Central memory CD8-positive, alpha-beta T cell (primary cell): ENCODE measurements at places on chromosomes 1 and 21.

DNA sequence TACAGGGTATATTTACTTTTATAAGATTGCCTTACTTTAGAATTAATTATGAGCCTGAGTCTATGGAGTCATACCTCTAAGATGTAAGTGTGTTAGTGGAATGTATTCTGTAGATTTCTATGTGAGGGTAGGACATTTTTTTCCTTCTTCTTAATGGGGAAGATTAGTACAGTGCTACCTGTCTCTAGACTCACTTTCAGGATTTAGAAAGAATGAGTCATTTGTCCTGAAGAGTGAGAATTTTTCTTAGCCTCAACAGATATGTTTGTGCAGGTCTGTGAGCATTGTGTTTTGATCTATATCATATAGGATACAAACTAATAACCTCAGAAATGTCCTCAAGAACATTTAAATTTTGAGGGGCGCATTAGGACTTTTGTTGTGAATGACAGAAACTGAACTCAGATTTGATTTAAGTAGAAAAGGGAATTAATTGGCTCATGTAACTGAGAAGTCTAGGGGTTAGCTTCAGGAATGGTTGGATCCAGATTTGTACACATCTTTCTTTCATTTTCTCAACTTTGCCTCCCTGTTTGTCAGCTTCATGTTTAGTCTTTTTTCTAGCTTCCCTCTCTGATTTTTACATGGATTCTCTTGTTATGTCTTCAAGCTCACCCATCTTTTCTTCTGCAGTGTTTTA lies 45.3 kb downstream of the TTC3 start:
- H3K4me3 ChIP-seq, result no peak overlapping the region
- H3K27me3 ChIP-seq, result no peaks in the 10 kb centered on the region

DNA sequence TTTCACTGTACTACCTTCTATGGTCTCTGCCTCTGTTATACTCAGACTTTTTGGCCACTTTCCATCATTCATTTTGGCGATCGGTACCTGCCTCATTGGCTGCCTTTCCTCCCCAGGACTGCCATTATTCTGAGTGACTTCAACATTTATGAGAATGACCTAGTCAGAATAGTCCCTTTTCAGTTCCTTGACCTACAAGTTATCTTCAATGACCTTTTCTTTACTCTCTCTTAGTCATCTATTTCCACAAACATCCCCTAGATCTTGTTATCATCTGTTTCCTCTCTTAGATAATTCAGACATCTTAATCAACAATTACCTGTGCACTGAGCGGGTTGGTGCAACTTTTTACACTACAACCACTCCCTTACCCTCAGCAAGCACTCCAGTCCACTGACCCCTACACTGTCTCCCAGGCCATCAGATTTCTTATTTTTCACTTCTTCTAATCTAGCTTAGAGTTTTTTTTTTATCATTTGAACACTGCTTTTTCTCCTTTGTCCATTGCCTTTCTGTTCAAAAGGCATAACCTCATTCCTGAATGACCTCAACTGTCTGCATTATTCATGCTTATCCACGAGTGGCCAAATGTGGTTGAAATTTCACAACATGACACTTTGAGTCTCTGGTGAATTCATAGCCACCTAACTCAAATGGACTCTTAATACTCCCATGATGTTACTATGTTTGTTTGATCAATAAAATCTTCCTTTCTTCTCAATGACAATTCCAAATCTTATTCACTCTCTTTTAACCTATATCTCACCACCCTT lies 112.7 kb downstream of the HMCN1 start:
- no peaks in the 10 kb centered on the region for H3K27me3 ChIP-seq
- no peak overlapping the region for H3K27ac ChIP-seq
- no peak for DNase-seq
- no peaks in the 10 kb centered on the region for H3K36me3 ChIP-seq

DNA sequence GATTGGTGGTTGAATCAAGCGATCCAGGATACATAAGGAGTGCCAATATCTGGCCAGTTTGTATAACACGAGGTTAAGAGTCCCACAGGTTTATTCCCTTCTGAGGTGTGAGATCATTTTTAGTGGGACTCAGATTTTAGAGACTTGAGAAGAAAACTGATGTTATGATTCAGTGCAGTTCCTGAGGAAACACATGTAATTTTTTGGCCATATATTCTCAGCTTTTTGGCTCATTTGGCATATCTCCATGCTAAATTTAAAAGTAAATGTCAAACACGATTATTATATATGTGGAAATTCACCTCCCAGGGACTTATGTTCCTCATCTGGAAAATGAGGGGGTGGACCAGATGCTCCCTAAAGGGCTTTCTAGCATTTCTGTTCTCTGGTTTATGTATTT lies 39.2 kb upstream of the SERBP1 start:
- H3K27me3 ChIP-seq, result no peaks in the 10 kb centered on the region
- no peak for DNase-seq
- H3K4me1 ChIP-seq, result no peaks in the 10 kb centered on the region

- H3K4me3 ChIP-seq, result no peak overlapping the region
- no peaks in the 10 kb centered on the region for H3K4me1 ChIP-seq
- H3K27me3 ChIP-seq, result no peaks in the 10 kb centered on the region
- H3K36me3 ChIP-seq, result no peaks in the 10 kb centered on the region
- DNase-seq, result no peak
Measured at GRCh38 chr1:75992312-75992711, 60.1 kb upstream of the ASB17 start.

DNA sequence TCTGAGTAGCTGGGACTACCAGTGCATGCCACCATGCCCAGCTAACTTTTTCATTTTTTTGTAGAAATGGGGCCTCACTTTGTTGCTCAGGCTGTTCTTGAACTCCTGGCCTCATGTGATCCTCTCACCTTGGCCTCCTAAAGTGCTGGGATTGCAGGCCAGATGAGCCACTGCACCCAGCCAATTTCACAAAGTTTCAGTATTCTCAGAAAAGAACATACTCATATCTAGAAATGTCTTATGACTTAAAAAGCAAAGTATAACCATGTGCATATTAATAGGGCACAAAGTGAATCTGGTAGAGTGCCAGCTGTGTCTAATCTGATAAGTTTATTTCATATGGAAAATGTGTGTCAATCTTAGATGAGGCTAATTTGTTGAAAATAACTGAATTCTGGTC lies 87.5 kb upstream of the CACYBP start:
- H3K27me3 ChIP-seq, result no peaks in the 10 kb centered on the region
- H3K4me3 ChIP-seq, result no peak overlapping the region
- DNase-seq, result no peak
- peaks cover 5% of the 10 kb centered on the region for H3K36me3 ChIP-seq
- H3K4me1 ChIP-seq, result peaks cover 11% of the 10 kb centered on the region

GRCh38 chr1:75338616-75339483 lies 204.7 kb downstream of the LHX8 start:
- DNase-seq, result no peak
- no peaks in the 10 kb centered on the region for H3K27me3 ChIP-seq
- H3K36me3 ChIP-seq, result no peaks in the 10 kb centered on the region

DNA sequence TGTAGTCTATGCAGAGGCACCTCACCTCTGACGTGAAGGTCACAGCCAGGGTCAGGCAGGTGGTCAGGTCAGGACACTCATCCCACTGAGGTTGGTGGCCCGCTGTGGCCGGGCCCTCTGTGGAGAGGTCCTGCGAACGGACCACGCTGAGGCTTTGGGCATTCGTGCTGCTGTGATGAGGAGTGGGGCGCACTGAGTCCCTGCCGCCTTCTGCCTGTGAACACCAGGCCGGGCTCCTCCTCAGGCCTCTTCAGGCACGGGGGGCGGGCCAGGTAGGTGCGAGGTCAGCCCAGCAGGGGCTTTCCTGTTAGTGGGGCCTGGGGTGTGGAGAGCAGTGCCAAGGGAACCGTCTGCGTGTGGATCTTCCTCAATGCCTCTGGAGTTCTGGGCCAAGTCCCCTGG lies 39.0 kb downstream of the COQ8A start:
- H3K4me3 ChIP-seq, result no peak overlapping the region
- no peaks in the 10 kb centered on the region for H3K4me1 ChIP-seq
- no peak for DNase-seq
- no peaks in the 10 kb centered on the region for H3K27me3 ChIP-seq
- peaks cover 9% of the 10 kb centered on the region for H3K36me3 ChIP-seq

DNA sequence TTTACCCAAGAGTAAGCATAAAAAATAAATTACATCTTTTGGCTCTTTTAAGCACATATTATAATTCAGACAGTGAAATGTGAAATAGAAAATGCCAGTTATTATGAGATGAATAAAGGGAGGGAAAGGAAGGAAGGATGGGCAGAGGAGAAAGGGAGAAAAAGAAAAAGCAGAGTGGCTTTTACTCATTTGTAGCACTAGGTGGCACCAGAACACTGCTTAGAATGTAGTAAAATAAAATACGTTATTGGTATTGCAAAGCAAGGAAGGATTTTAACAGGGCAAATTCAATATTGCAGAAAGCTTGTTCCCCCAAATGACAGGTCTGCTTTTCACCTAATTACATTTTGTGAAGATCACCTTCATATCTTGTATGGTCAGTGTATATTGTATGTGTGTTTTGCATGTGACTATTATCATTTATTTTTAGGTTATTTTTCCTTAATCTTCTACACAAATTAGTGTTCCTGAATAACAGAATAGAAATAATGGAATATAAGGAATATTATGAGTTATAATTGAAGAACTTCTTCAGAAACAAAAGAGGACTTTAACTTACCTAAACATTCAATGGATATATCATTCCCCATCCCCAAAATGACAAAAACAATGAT lies 9.1 kb upstream of the PCNX2 start:
- H3K27ac ChIP-seq, result no peak overlapping the region
- no peak overlapping the region for H3K4me3 ChIP-seq
- H3K4me1 ChIP-seq, result no peaks in the 10 kb centered on the region
- H3K27me3 ChIP-seq, result peaks cover 27% of the 10 kb centered on the region
- no peak for DNase-seq

GRCh38 chr1:115192200-115192767 lies 103.0 kb upstream of the TSPAN2 start:
- H3K27me3 ChIP-seq, result peaks cover 40% of the 10 kb centered on the region
- H3K27ac ChIP-seq, result no peak overlapping the region
- H3K4me3 ChIP-seq, result no peak overlapping the region
- DNase-seq, result no peak
- no peaks in the 10 kb centered on the region for H3K4me1 ChIP-seq

GRCh38 chr1:179327679-179328078 lies 34.1 kb downstream of the SOAT1 start:
- peaks cover 44% of the 10 kb centered on the region for H3K36me3 ChIP-seq
- no peak for DNase-seq
- H3K4me3 ChIP-seq, result no peak overlapping the region
- H3K27me3 ChIP-seq, result no peaks in the 10 kb centered on the region
- peaks cover 34% of the 10 kb centered on the region for H3K4me1 ChIP-seq

- H3K4me1 ChIP-seq, result no peaks in the 10 kb centered on the region
- DNase-seq, result no peak
- H3K4me3 ChIP-seq, result no peak overlapping the region
- H3K27me3 ChIP-seq, result peaks cover 66% of the 10 kb centered on the region
Measured at GRCh38 chr1:230568008-230568407, 74.3 kb upstream of the COG2 start.

GRCh38 chr1:221509575-221510355 lies 232.1 kb downstream of the DUSP10 start:
- no peak for DNase-seq
- no peak overlapping the region for H3K4me3 ChIP-seq
- peaks cover 25% of the 10 kb centered on the region for H3K27me3 ChIP-seq
- no peaks in the 10 kb centered on the region for H3K36me3 ChIP-seq

DNA sequence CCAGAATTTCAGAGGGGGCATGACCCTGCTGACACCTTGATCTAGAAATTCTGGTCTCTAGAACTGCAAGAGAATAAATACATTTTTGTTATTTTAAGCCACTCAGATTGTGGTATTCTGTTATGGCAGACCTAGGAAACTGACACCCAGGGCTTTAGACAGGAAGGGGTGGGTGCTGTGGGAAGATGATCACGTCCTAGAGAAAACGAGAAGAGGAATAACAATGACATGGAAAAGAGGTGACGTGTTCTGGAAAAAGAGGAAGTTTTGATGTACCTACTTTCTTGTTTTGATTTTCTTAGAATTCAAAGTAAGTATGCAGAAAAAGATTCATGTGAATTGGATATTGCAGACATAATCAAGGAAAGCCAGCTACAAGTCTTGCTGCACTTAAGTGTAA lies 232.9 kb upstream of the RUNX1 start:
- H3K27me3 ChIP-seq, result no peaks in the 10 kb centered on the region
- H3K36me3 ChIP-seq, result no peaks in the 10 kb centered on the region
- no peaks in the 10 kb centered on the region for H3K4me1 ChIP-seq
- no peak overlapping the region for H3K27ac ChIP-seq

DNA sequence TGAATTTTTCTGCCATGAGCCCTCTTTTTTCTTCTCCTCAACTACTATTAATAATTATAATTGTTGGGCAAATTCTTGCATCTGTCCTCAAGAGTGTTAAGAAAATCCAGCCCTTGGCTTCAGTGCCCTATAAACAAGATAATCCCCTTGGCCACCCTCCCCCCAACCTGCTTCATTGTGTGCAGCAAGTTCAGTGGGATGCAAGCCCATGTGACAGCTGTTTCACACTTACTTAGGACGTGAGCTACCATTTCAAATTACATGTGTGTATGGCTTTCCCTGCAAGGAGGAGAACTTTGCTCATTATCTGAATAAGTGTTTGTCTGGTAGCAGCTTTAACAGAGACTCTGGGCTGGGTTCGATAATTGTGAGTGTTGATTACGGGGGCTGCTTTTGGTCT lies 276.2 kb downstream of the CACNA1E start:
- no peak for DNase-seq
- H3K27me3 ChIP-seq, result peaks cover 32% of the 10 kb centered on the region
- H3K4me3 ChIP-seq, result no peak overlapping the region
- H3K36me3 ChIP-seq, result no peaks in the 10 kb centered on the region
